ENCODE measurements at places on chromosomes 6 and 20.

- DNase-seq = no peak
These were observed 10.5 kb upstream of the EPB41L2 start for GRCh38 chr6:131073577-131073976.

GRCh38 chr6:11366183-11366933 lies 133.9 kb upstream of the NEDD9 start:
- no peak for DNase-seq

DNA sequence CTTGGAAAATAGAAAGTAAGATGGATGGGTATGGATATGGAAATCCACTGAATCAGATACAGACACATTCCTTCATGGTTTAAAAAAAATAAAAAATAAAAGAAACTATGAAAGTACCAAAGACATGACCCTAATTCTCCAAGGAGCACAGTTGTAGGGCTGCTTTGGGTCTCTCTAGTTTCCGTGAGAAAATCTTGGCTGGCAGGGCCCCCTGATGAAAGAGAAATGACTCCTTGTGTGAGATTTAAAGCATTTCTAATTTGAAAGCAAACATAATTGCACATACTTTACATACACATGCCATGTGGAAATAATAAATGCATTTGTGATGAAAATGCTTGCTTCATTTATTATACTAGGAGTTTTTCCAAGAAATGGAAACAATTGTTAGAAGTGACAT lies 593.9 kb upstream of the BTBD3 start:
- DNase-seq = no peak

DNA sequence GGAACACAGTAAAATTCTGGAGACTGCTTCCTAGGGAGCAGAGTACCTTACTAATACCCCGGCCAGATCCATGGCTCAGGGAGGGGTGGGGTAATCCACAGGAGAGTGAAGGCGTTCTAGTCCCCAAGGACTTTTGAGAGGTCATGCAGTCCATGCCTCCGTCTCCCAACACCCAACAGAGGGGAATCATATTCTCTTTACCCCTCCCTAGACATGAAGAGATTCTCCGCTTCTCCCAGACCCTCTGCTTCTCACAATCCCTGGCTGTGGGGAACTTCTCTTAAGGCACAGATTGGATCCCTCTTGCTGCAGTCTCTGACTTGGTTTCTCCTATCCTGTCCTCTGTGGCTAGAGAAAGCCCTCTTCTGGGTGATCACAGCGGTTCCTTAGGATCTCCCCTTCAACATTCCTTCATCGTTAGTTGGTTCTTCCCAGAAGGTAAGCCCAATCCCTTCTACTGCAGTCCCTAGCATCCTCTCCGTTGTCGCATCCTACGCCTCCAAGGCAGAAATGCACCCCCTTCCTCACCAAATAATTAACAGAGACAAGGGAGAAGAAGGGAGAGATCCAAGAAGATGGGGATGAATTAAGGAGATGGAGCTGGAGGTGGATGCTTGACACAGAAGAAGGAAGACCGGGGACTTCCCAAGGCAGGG lies 562 bp downstream of the GGT7 start:
- no peak for DNase-seq

GRCh38 chr6:161437851-161438250 lies 164.0 kb upstream of the AGPAT4 start:
- no peak for DNase-seq

- no peak for DNase-seq
These were observed 15.2 kb upstream of the ROS1 start for GRCh38 chr6:117440706-117441525.

GRCh38 chr6:56686429-56686828 lies 43.7 kb upstream of the DST start:
- no peak for DNase-seq

Measured in neural progenitor cell (in vitro differentiated cells).